ENCODE measurements at places on chromosomes 1 and 21. TPM values are rescaled to one million over a fixed set of nuclear protein-coding genes. Genes with fewer than 3 reads are reported as not detected.

The FAM177B gene
- total RNA-seq, result not detected

The TEKT2 gene
- not detected for total RNA-seq

The UTS2 gene
- total RNA-seq, result not detected

The STRIP1 gene
- total RNA-seq, result 10.7 TPM

The PYGO2 gene
- 19.8 TPM for total RNA-seq

The TMEM82 gene
- 0.05 TPM for total RNA-seq

The GABRD gene
- 0.39 TPM for total RNA-seq

The TMEM240 gene
- 0.24 TPM for total RNA-seq

The LINGO4 gene
- not detected for total RNA-seq

The HEYL gene
- 4.0 TPM for total RNA-seq

The ADGRL4 gene
- not detected for total RNA-seq

The NES gene
- total RNA-seq, result 1.3 TPM

The ALG14 gene
- 8.5 TPM for total RNA-seq

The CHRNB2 gene
- total RNA-seq, result 0.48 TPM

The OR2G3 gene
- not detected for total RNA-seq

The COL8A2 gene
- 0.14 TPM for total RNA-seq

The HSD3B1 gene
- total RNA-seq, result not detected

The ST6GALNAC5 gene
- 0.09 TPM for total RNA-seq

The AGMAT gene
- 7.8 TPM for total RNA-seq

The FAM72C gene
- total RNA-seq, result 5.7 TPM

The PCP4L1 gene
- total RNA-seq, result not detected

Data from A549 treated with dexamethasone at 1 μM for 4 hours (cell line).